Cardiac fibroblast (primary cell): ENCODE measurements at places on chromosomes 5 and 9.
A peak's percentile ranks its signal among the peaks of the same experiment; 100 is the strongest.

DNA sequence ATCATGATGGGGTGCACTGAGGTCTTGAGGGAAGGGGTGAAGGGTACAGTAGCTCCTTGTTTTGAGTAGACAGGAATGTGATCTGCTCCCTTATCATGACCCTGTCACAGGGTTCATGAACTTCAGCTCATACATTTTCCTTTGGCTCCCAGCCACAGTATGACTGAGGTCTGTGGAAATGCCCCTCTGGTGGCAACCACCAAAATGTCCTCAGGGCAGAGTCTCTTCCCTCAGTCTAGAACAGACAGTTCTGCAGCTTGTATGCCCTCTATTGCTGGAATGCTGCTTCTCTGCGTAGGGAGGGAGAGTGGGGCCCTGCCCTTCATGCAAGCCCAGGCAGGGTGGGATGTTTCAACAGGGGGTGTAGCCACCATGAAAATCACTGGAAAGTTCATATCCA, 53.8 kb upstream of the SNCAIP start:
- no peak for DNase-seq

DNA sequence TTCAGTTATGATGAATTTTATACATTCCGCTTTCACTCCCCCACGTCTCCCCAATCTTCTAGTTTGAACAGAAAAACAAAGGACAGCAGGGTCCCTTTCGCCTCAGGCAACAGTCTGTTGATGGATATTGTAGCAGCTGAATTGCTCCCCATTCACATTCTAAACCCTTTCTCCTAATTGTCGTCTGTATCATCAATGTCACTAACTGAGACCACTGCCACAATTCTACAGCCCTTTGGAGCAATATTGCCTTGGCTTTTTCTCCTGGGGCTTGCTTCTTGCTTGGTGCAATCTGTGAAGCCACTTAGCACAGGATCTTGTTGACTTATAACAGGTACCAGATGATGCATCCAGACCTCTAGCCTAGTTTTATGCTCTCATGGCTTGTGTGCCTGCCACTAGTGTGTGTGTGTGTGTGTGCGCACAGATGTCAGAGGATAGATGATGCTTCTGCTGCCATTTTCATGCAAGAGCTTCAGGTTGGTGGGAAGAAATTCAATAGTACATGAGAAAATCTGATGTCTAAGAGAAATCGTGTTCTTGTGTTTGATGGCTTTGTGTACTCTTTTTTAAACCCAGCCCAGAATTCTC, 195.2 kb upstream of the ISL1 start:
- DNase-seq, result no peak

GRCh38 chr9:129938291-129938979, 103.2 kb downstream of the USP20 start:
- DNase-seq, result peak; percentile 90

GRCh38 chr9:93589688-93590087, 13.3 kb downstream of the PHF2 start:
- no peak for DNase-seq

DNA sequence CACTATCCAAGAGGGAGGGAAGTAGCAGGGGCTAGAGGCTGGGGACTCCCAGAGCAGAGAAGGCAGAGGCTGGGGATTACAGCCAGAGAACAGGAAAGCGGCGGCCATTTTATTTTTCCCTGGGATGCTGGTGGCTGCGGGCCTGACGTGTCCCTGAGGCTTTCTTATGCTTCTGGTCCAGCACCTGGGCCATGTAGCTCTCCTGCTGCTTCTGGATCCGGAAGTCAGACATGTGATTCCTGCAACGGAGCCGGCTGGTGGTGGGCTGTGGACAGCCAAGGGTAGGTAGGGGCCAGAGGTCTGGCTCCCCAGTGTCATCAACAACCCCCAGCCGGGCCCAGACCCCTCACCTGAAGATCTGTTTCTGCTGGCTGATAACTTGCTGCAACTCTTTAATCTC, 1.8 kb upstream of the PROB1 start:
- DNase-seq, result no peak

GRCh38 chr9:71302776-71303175, 181.4 kb upstream of the TRPM3 start:
- DNase-seq, result peak; percentile 25

DNA sequence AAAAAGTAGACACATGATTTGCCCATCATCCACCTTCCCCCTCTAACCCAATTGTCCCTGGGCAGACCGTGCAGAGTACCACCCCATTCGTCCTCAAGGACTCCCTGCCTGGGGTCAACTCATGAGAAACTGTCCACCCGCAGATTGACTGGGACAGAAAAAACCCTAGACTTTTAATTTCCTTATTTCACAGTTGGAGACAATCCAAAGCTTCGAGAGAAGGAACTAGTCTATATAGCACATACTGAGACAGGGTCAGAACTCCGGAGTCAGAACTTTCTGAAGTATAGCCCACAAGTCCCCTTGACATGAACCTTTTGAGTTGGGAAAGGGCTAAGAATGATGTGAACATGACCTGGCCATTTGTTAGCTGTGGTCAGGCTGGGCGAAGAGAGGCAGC, 7.5 kb upstream of the GPX3 start:
- DNase-seq, result no peak

DNA sequence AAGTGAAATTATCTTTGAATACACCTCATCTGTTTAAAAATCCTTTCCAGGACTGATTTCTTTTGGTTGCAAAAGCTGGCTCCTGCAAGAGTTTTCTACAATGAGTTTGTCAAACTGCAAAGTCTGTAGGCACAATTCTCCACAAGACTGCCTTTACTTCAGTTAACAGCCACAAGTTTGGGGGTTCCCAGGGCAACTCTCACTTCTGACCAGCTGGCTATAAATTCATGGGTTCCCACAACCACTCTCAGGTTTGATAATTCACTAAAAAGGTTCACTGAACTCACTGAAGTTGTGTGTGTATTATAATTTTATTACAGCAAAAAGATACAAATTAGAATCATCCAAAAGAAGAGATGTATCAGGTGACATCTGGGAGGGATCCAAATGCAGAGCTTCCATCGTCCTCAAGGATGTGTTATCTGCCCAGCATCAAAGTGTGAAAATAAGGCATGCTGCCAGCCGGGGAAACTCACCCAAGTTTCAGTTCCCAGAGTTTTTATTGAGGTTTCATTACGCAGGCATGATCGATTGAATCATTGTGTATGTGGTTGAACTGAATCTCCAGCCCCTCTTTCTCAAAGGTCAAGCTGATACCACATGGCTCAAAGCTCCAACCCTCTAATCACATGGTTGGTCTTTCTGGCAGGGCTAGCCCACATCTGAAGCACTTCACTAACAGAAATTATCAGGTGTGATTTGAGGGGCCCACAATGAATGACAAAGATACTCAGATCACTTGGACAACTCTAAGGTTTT, 19.0 kb upstream of the PSIP1 start:
- DNase-seq, result no peak

DNA sequence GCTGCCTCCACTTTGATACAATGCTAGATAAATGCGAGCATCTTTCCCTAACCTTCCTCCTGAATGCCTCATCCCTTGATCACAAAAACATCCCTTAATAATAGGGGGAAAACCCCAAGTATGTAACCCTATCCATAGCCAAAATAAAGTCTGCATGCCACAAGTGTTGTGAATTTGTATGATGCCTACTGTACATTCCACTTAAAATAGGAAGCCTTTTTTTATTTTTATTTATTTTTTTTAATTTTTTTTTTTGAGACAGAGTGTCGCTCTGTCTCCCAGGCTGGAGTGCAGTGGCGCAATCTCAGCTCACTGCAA, 207.0 kb downstream of the AOPEP start:
- no peak for DNase-seq

DNA sequence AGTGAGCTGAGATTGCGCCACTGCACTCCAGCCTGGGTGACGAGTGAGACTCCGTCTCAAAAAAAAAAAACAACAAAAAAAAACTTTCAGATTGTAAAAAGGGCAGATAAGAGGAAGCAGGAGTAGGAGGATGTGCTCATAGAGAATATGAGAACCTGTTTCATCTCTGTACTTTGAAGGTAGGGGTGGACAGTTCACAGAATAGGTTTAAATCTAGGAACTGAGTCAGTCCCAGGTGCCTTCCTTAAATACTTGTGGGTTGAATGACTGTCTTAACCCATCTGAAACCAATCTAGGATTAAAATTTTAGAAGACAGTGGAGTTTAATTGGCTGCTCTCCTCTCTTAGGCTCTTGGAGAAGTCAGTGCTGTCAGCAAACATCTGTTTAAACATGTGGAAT, 12.4 kb downstream of the POLK start:
- no peak for DNase-seq

DNA sequence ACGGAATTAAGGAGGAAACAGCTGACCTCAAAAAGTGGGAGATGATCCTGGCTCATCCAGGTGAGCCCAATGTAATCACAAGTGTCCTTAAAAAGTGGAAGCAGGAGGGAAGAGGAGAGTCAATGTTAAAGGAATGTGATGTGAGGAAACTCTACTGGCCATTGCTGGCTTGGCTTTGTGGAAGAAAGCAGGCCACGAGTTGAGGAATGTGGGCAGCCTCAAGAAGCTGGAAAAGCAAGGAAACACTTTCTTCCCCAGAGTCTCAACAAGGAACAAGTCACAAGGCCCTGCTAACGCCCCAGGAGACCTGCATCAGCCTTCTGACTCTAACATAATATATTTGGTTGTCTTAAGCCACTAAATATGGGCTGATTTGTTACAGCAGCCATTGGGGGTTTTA, 252.8 kb downstream of the PSAT1 start:
- DNase-seq, result no peak

DNA sequence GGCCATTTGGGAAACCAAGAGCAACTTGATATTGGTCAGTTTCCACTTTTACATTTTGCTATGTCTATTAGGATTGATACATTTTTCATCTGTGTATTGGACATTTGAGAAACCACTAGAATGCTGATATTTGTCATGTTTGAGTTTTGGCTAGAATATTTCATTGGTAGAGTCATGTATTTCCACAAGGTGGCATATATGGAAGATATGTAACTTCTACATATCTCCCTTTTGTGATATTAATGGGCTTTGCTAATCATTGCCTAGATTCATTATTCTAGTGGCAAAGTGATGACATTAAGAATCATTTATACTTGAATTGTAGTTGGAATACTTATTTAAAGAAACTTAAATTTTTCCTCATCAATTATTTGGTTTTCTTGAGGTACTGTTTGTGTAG, 692.9 kb upstream of the EDIL3 start:
- DNase-seq, result no peak

GRCh38 chr5:173014671-173015070, 31.1 kb downstream of the ATP6V0E1 start:
- no peak for DNase-seq

DNA sequence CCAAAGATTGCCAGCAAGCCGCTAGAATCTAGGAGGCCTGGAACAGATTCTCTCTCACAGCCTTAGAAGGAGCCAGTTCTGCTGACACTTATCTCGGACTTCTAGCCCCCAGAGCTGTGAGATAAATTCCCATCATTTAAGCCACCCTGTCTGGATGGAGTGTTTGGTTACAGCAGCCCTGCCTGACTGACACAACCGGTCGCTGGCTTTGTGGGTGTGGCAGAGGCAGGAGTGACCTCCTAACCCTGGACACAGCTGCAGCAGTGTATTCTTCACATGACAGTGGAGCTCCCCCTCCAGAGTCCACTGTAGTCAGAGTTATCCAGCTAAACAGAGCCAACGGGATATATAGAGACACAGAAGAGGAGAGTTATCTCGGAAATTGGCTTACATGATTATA, 21.2 kb upstream of the IL17B start:
- no peak for DNase-seq

DNA sequence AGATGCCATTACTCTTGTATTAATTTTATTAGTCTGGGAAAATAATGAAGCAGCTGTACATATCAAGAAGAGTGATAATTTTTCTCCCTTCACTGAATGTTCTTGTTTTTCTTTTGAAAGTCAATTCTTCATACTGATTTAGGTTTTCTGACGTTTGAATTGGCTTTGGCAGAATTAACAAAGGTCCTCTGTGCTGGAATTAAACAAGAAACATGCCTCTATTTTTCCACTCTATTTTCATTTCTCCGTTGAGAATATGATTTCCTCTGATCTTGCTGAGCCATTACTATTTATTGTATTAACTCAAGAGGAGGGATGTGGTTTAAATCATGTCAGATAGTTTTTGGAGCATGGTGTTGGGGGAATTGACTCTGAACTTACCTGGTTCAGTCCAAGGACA, 42.3 kb downstream of the ANKDD1B start:
- no peak for DNase-seq

GRCh38 chr5:142537938-142538337, 148.0 kb downstream of the FGF1 start:
- peak; percentile 46 for DNase-seq

DNA sequence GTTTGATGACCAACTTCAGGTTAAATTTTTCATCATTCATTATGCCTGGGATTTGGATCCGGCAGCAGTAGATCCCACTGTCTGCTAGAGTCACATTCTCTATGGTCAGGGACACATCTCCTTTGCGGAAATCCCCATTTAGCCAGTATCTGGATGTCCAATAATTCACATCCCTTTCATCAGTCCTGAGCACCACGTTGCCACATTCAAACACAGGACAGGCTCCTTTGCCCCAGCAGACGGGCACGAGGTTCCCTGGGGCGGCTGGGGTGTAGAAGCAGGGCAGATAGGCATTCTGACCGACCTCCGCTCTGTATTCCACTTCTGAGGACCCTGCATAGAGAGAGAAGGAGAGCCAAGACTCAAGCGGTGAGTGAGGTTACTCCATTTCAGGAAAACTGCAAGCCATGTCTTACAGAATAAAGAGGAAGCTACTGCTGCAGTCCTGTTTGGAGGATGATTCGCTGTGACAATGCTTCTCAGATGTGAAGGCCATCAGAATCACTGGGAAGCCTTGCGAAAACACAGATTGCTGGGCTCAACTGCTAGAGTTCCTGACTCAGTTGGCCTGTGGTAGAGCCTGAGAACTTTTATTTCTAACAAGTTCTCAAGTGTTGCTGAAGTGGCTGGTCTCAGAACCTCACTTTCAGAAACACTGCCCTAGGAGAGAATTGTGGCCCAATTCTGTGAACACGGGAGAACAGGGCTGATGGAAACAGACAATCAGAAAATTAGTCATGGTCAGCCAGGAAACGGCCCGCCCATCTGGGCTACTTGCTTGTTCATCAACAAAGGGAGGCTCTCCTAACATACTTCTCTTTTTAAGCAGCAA, 2.0 kb downstream of the HAVCR2 start:
- no peak for DNase-seq

- DNase-seq, result no peak
Observed at GRCh38 chr5:67190410-67190809, 6.2 kb downstream of the CD180 start.

GRCh38 chr5:122673343-122673742, 101.5 kb upstream of the SNX2 start:
- peak; percentile 63 for DNase-seq

DNA sequence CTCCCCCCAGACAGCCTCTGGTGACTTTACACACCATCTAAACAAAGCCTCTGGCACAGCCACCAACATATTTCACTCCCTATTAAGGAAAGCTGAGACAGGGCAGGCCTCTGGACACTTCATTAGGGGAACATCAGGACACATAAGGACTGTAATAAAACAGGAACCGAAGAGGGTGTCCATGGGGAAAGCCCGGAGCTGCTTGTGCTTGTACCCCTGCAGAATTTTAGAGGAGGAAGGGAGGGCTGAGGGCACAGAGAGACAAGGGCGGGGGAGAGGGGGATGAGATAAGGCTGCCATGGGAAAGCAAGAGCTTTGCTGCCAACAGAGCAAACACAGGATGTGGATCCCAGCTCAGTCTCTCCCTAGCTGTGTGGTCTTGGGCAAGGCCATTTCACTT, 138.4 kb downstream of the ASTN2 start:
- DNase-seq, result no peak
